ENCODE measurements at places on chromosomes 2 and 18.

DNA sequence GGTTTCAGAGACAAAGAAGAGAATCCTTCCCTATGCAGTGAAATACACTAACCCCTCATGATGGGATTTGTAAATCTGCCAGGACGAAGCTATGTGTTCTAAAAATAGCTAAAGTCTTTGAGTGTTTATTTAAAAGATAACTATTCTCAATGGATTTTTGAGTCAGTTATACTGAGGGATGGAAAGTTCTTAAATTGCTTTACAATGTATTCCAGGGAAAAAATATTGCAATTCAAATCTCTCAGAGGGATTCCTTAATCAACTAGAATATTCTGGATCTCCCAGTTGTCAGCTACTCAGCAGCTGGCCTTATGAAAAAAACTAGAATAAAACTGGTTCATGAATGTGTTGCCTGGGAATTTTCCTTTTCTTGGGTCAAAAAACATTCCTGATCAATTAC, 312.4 kb downstream of the PLCL1 start:
- no peak for DNase-seq

- DNase-seq = no peak
Measured at GRCh38 chr2:229562472-229563127, 151.8 kb downstream of the DNER start.

DNA sequence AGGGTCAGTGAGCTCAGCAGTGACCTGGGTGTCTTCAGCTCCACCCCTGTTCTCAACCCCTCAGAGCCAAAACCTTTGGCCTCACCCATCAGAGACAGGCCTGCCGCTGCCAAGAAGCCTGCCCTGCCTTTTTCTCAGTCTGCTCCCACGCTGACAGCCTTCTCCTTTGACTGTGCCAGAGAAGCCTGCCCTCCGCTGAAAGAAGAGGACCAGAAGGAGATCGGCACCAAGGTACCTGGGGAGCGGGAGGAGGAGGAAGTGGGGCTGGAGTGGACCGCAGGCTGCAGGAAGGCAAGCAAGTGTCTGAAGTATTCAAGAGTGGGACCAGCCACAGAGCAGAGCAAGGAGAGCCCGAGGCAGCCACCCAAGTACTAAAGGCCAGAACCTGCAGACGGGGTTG, 33.2 kb downstream of the TOGARAM2 start:
- DNase-seq = no peak

DNA sequence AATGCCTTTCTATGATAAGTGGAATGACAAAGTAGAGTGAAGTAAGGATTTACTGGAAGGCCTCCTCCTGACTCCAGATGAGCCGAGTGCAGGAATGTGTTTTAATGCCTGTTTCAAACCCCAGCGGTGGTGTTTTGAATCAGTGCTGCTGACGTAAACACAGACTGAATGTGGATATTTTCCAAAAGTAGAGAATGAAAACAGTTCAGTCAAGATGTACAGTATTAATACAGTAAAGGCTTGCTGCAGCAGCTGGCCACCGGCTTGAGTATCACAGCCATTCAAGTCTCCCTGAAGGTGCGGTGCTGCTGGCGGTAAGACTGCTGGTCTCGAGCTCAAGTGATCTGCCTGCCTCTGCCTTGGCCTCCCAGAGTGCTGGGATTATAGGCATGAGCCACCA, 46.7 kb downstream of the ARHGAP28 start:
- DNase-seq = no peak

DNA sequence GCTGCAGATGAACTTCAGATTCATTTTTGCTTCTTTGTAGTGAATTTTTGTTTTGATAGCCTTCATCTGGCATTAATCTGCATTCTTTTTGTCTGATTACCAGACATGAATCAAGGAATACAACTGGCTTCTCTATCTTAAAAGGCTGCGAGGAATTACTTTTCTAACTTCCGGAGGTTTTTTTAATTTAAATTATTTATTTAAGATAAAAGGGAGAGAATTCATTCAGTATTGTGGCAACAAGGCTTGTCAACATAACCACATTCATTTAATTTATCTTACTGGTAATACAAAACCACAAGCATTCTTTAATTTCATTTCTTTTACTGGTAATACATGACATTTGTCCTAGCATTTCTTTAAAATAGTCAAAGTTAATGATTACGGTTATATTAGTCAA, 36.0 kb downstream of the CSRNP3 start:
- DNase-seq = no peak

- DNase-seq = no peak
Measured at GRCh38 chr2:121246704-121247255, 38.2 kb downstream of the TFCP2L1 start.

DNA sequence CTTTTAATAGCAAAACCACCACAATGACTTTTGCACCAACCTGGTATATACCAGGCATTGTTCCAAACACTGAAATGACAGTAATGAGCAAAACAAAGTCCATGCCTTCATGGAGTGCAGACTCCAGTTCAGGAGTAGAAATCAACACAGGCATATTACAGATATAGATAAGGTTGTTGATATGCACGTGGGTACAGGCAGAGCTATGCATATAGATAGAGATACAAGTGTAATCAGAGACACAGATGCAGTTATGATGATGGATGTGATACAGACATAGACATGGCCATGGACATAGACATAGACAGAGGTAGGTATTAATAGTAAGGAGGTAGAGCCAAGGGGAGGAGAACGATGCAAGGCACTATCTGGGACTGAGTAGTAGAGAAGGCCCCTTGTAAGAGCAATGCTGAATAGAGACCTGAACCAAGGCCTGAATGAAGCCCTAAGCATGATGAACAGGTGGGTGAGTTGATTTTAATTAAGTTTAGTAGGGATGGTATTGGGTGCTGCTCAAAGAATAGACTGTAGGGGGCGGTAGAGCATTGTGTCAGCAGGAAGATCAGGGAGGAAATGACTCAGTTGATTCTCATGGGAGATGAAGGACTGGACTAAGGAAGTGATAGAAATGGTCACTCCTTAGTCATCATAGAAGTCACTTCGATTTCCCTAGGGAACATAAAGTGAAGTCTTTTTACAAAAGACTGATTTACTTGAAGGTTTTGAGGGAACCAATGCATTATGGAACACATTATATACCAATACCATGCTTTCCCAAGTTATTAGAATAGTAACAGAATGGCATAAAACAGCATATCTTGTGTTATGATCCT, 39.4 kb downstream of the CMPK2 start:
- DNase-seq = no peak

DNA sequence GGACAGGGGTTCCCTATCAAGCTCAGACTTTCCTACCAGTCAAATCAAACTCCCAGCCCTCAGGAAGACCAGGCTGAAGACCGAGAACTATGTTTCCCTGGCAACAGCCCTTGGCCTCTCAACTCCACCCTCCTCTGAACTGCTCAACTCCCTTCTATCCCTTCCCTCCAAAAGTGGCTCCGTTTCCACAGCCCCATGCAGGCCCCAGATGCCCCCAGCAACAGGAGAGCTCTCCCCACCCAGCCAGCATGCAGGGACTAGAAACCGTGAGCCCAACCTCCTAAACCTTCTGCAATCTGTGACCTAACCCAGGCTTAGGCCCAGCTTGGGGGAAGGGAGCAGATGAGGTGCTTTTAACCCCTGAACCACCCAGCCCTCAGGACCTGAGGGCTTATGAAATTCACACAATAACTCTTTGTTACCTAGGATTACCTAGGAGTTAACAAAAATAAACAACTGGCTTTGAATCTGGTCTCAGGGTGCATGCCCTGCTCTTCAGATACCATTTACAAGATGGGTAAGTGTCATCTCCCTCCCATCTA, 87.2 kb downstream of the BCL11A start:
- no peak for DNase-seq

DNA sequence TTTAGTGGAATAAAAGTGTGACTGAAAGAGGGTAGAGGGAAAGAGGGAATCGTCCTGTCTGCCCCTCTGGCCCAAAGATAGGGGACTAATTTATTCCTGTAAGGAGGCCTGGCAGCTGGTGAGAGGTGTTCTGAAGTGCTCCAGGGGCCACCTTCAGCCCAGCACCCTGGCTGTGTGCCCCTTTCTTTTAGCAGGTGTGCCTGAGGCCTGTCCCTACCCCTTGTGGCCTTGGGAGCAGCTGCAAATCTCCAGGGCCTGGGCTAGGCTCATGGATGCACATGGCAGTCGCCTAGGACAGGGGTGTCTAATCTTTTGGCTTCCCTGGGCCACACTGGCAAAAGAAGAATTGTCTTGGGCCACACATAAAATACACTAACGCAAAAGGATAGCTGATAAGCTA, 37.3 kb downstream of the FHOD3 start:
- no peak for DNase-seq

DNA sequence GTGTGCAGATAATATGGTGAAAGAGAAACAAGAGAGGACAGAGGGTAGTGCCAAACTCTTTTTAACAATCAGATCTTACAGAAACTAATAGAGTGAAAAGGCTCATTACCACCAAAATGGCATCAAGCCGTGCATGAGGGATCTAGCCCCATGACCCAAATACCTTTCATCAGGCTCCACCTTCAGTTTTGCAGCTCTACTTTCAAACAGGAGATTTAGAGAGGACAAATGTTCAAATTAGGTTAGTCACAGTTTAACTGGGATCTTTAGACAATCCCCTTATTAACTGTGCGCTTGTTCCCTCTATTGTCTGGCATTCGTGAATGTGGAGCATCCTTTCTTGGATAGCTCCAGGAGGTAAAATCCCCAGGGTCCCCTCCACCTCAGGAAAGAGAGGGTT, 1209.3 kb upstream of the CHAC2 start:
- no peak for DNase-seq

DNA sequence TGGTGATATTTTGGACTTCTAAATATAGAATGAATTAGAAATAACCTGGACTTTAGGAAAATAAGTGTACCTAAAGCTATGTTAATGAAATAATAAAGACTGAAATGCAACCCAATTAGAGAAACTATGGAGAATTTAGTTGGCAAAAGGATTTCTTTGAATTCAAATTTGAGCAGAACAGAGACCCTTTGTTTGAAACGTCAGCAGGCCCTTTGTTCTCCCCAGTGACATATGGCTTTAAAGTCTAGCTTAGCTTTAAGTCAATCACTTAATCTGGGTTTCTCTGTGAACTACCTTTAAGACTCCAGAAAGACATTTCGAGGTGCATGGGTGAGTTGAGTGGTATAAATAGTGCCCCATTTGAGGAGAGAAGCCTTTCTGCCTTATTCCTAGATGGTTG, 130.5 kb upstream of the CREB1 start:
- no peak for DNase-seq

DNA sequence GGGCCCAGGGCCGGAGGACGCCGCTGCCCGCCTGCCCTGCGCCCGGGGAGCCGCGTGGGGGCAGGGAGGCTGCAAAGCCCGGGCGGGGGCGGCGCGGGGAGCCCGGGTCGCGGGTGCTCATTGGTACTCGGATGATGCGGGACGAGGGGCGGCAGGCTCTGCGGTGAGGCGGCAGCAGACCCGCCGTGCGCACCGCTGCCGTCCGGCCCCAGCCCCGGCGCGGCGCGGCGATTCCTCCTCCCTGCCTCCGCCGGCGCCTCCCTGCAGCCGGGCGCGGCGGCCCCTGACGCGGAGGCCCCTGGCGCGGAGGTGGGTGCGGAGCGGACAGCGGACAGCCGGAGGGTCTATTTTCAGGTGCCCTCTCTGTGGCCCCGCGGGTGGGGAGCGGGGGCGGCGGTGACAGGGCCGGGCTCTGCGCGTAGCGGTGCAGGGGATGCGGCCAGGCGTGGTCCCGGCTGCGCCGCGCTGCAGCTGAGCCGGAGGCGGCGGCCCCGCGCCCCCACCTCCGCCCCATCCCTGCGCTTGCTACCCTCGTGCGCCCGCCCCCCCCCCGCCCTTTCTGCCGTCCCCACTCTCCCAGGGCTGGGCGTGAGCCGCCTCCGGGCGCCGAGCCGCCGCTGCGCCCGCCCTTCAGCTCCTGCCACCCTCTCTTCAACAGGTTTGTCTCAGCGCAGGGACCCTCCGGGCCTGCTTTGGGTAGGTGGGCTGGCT, 640 bp downstream of the SPTBN1 start:
- DNase-seq = no peak

DNA sequence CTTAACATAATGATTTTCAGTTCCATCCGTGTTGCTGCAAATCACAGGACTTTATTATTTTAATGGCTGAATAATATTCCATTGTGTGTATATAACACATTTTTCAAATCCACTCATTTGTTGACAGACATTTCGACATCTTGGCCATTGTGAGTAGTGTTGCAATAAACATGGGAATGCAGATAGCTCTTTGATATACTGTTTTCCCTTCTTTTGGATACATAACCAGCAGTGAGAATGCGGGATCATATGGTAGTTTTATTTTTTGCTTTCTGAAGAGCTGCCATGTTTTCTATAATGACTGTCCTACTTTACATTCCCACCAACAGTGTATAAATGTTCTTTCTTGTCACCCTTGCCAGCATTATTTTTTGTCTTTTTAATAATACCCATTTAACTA, 420.3 kb upstream of the CHAC2 start:
- DNase-seq = no peak

DNA sequence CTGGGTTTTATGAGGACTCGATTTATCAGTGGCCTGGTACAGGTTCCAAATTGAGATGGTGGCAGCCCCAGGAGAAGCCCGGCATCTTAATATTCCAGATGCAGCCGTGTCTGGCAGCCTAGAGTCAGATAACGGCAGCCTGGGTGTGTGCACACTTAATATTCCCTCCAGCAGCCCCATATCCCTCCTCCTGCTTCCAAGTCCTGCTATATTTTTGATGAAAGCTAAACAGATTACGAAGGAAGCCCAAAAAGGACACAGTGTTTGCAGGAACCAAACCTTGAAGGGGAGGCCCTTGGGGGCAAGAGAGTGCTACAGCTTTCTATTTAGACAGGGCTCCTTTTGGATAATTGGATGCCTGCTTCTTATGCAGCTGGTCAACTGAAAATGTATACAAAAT, 25.1 kb upstream of the ALK start:
- no peak for DNase-seq

DNA sequence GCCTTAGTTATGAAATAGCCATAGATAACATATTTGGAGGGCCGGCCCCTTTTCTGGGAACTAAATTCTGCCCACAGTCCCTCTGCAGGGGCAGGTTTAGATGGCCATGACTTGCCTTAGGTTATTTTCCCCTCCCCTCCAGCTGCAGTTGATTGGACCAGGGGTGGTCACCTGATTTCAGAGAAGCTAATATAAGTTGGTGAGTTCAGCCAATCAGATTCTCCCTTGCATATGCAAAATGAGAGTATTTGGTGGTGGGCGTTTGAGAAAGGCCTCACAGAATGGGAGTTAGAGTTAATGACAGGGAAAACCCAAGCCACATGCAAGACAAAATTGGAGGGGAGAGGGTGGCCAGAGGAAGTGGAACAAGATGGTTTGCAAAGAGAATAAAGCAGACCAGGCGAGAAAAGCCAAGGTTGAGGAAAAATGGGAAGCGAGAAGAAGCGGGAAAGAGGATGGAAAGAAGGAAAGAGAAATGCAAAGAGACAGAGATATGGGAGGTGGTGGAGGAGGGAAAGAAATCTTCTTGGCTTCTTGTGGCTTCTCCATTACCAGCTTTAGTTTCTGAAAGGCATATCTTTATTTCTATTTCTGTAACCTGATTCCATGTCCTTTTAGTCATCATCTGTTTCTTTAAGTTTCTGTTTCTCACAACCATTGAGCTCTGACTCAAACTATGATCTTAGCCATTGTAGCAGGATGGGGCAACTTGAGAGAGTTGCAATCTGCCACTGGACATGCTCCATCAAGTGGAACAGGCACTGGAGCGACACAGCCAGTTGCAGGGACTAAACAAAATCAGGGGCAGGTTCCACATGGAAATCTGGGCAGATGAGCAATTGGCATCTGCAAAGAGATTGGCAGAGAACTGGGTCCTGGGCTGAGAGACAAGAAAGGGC, 108.1 kb upstream of the SIX3 start:
- DNase-seq = no peak
